Astrocyte (in vitro differentiated cells and primary cell): ENCODE measurements at places on chromosomes 5 and 9. TPM values are rescaled to one million over a fixed set of nuclear protein-coding genes. Genes with fewer than 3 reads are reported as not detected.
A peak's percentile ranks its signal among the peaks of the same experiment; 100 is the strongest.

- no peak overlapping the region for H3K4me3 ChIP-seq
- no peaks in the 10 kb centered on the region for H3K36me3 ChIP-seq
- peaks cover 13% of the 10 kb centered on the region for H3K4me1 ChIP-seq
Measured at GRCh38 chr5:142432961-142433360, 108.1 kb upstream of the SPRY4 start.

- H3K27ac ChIP-seq: no peak overlapping the region
- peak overlapping the region; percentile 77 for H3K4me3 ChIP-seq
- DNase-seq: peak; percentile 26
Measured at GRCh38 chr5:107670087-107670931, 428 bp downstream of the EFNA5 start.

DNA sequence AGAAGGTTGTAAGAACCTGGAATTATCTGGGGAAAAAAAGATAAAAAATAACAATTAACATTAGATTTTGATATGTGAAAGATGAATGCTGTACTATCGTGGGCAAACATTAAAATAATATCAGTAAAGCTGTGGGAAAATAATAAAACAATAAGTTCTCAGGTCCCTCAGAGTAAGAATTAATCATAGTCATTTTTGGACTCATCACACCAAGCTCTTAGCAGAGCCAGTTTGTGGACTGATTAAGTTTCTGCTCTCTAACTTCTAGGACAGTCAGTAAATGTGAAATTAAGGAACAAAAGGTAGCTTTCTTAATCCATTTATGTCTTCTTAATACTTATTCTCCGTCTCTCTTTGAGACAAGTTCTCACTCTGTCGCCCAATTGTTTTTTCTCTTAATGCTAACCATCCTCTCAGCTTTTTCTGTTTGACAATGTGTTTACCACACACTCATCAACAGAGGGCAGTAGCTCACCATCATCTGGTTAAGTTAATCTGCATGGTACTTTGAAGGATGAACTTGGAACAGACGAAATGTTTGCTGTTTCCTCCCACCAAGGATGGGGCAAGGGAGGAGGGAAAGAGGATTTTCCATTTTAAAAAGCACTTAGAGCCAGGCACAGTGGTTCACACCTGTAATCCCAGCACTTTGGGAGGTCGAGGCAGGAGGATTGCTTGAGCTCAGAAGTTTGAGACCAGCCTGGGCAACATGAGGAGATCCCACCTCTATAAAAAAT is 5.3 kb upstream of the ACO1 start:
- H3K27ac ChIP-seq: no peak overlapping the region
- peaks cover 17% of the 10 kb centered on the region for H3K27me3 ChIP-seq
- H3K36me3 ChIP-seq: no peaks in the 10 kb centered on the region
- H3K4me3 ChIP-seq: no peak overlapping the region

DNA sequence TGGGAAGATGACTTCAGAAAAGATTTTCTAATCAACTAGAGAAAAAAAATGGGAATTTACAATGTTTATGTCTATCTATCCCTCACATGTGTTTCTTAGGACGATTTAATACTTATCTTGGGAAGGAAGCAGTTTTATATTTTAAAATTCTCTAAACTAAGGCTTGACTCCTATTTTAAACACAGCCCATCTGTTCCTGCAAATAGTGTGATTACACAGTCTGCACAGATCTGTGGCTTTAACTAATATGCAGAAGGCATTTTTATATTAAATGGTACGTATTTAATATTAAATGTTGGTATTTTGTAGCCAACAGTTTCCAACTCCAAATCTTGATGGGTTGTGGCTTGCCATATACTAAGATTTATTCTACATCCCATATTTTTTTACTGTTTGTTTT is 53.2 kb upstream of the EBF1 start:
- no peak for DNase-seq
- peaks cover 11% of the 10 kb centered on the region for H3K36me3 ChIP-seq
- H3K27ac ChIP-seq: no peak overlapping the region
- H3K27me3 ChIP-seq: no peaks in the 10 kb centered on the region
- no peak overlapping the region for H3K4me3 ChIP-seq

- no peak overlapping the region for H3K27ac ChIP-seq
- no peaks in the 10 kb centered on the region for H3K36me3 ChIP-seq
- DNase-seq: no peak
- peaks cover 90% of the 10 kb centered on the region for H3K27me3 ChIP-seq
- H3K4me3 ChIP-seq: no peak overlapping the region
Measured at GRCh38 chr5:55223812-55224240, 3.3 kb downstream of the MCIDAS start.

- H3K36me3 ChIP-seq: no peaks in the 10 kb centered on the region
- peak; percentile 74 for DNase-seq
- H3K4me3 ChIP-seq: no peak overlapping the region
- H3K4me1 ChIP-seq: peaks cover 35% of the 10 kb centered on the region
- no peaks in the 10 kb centered on the region for H3K27me3 ChIP-seq
Measured at GRCh38 chr9:76371901-76372300, 22.3 kb downstream of the RFK start.

GRCh38 chr9:98226516-98226915 is 28.9 kb downstream of the TBC1D2 start:
- H3K4me3 ChIP-seq: no peak overlapping the region
- no peak overlapping the region for H3K27ac ChIP-seq
- no peaks in the 10 kb centered on the region for H3K27me3 ChIP-seq
- peaks cover 25% of the 10 kb centered on the region for H3K36me3 ChIP-seq
- H3K4me1 ChIP-seq: peaks cover 17% of the 10 kb centered on the region

- H3K36me3 ChIP-seq: no peaks in the 10 kb centered on the region
- H3K27me3 ChIP-seq: no peaks in the 10 kb centered on the region
- no peak overlapping the region for H3K4me3 ChIP-seq
- DNase-seq: no peak
- H3K4me1 ChIP-seq: no peaks in the 10 kb centered on the region
Measured at GRCh38 chr5:96425443-96425842, 7.6 kb downstream of the PCSK1 start.

Gene FBN2
- 105 and 176 TPM in 2 replicates for total RNA-seq

DNA sequence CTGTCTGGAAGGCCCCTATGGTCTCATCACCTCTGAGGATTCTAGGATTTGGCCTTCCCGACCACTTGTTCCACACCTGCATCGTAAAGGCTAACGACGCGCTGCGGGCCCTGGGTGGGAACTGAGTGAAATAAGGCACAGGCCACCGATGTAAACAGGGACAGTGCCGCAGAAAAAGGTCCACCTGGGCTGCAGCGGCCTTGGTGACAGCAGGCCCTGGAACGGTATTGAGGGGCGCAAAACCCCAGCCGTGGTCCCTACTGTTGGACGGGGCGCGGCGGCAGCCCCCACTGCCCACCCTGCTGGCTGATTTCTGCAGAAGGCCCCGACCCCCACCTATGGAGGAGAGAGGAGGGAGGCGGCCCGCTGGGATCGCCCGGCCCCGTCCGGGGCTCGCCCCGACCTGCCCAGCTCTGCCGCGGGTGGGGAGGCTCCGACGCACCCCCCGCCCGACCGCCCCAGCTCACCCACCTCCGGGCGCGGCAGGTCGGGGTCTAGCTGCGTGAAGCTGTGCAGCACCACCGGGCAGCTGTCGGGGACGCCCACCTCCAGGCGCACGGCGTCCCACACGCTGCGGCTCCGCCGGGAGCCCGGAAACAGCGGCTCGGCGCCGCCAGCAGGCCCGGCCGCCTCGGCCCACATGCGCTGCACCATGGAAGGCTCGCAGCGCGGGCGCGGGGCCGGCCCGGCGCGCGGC is 391 bp downstream of the RALGDS start:
- peak overlapping the region; percentile 65 for H3K4me3 ChIP-seq
- H3K36me3 ChIP-seq: no peaks in the 10 kb centered on the region
- DNase-seq: no peak
- peaks cover 43% of the 10 kb centered on the region for H3K4me1 ChIP-seq

Gene GCNT4
- total RNA-seq: 9.0 and 9.4 TPM in 2 replicates

GRCh38 chr5:73005886-73006285 is 50.0 kb downstream of the FCHO2 start:
- no peak overlapping the region for H3K27ac ChIP-seq
- H3K4me1 ChIP-seq: no peaks in the 10 kb centered on the region
- no peaks in the 10 kb centered on the region for H3K27me3 ChIP-seq
- no peaks in the 10 kb centered on the region for H3K36me3 ChIP-seq
- DNase-seq: no peak

Gene FOXI1
- not detected in 2 replicates for total RNA-seq

- no peak overlapping the region for H3K27ac ChIP-seq
- H3K36me3 ChIP-seq: peaks cover 4% of the 10 kb centered on the region
- H3K4me3 ChIP-seq: peak overlapping the region; percentile 72
- no peaks in the 10 kb centered on the region for H3K27me3 ChIP-seq
Measured at GRCh38 chr9:131529597-131530545, 1.2 kb downstream of the UCK1 start.

DNA sequence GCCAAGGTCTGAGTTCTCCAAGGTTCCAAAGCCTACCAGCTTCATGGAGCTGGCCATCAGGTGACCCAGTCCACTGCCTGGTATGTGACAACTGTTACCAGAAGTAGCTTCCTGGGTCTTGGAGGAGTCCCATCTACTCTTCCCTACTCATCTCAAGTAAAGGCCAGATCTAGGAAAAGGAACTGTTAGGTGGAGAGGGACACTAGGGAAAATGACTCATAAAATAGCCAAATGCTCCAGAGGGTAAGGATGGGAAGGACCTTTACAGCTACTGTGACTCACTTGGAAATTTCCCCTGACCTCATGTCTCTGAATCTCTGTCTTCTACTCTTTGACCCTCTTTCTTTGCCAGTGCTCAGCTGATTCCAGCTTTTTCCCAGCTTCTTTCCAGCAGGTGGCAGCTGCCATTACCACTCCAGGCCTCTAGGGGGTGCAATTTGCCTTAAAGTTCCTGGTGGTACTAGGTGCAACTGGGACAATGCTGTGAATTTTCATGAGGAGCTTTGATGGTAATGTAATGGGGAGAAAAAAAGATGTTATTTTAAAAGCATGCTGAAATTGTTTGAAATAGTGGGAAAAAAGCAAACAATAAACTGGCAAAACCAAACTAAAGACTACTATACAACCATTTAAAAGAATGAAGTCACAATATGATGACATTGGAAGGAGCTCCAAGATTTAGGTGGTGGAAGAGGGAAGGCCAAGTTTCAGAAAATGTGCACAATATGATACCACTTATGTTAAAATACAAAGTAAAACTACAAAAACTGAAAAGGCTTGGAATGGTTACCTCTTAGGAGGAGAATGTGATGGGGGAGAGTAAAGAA is 27.1 kb upstream of the MYORG start:
- no peaks in the 10 kb centered on the region for H3K27me3 ChIP-seq
- peaks cover 3% of the 10 kb centered on the region for H3K36me3 ChIP-seq
- no peak overlapping the region for H3K4me3 ChIP-seq
- peak; percentile 20 for DNase-seq
- H3K4me1 ChIP-seq: peaks cover 10% of the 10 kb centered on the region

DNA sequence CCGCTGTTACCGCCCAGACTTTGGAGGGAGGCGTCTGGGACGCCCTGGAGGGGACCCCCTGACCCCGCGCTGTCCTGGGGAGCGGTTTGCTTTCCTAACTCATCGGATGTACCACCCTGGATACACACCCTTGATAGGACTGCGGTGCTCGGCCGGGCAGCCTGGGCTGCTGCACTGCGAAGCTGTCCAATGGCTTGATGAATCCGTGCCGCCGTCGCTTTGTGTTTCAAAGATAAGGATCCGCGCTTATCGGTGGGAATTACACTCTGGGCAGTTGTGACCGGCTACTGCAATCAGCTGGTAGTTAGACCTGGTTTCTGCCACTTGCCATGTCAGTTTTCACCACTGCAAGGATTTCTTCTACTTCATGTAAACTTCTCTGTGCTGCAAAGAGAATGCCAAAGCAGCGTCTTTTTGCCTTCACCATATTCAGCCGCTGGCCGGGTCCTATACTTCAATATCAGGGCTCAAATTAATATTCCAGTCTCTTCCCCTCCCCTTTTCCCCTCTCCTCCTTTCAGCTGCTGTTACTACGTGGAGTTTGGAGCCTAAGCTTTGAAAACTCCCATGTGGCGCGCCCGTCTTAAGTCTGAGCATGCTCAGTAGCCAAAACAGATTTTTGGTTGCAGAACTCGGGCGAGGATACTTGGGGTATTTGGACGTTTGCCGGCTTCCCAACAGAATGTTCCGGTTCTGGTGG is 727 bp downstream of the SMAD5 start:
- peak; percentile 57 for DNase-seq
- no peaks in the 10 kb centered on the region for H3K27me3 ChIP-seq
- peak overlapping the region; percentile 88 for H3K4me3 ChIP-seq
- peak overlapping the region; percentile 95 for H3K27ac ChIP-seq
- H3K36me3 ChIP-seq: no peaks in the 10 kb centered on the region
- peaks cover 16% of the 10 kb centered on the region for H3K4me1 ChIP-seq

DNA sequence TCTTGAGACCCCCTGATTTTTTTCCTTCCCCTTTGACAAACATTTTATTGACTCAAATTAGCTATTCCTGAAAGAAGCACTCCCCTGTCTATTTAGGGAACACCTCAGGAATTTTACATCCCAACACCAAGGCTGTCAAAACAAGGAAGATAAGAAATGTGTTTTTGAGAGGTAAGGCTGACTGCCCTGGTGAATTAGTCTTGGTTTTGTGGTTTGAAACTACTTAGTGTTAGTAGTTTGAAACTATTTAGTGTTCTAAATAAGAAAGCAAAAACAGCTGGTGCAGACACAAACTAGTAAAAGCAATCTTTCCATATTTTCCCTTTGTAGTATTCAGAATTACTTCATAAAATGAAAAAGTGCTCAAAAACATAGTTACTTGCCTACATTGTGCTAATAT is 120.7 kb downstream of the PCSK1 start:
- H3K36me3 ChIP-seq: no peaks in the 10 kb centered on the region
- H3K4me3 ChIP-seq: no peak overlapping the region
- H3K27me3 ChIP-seq: no peaks in the 10 kb centered on the region
- DNase-seq: peak; percentile 58
- H3K27ac ChIP-seq: no peak overlapping the region

DNA sequence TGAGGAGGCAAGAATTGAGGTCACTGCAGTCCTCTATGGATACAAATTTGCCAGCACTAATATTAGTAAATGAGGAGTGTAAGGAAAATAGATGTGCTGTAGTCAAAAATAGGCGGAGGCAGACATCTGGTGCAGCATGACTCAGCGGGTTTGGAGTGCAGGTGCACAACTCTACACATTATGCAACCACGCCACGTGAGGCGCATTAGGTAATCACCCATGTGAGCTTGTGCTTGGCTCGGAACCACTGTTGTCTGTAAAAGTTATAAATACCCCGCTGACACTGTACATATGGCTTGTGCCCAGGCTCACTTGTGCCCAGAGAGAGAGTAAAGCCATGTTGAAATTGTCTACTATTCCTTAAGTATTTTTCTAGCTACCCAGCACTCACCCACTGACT is 623.5 kb upstream of the NUDT12 start:
- no peak overlapping the region for H3K27ac ChIP-seq
- DNase-seq: peak; percentile 52
- H3K36me3 ChIP-seq: no peaks in the 10 kb centered on the region
- no peak overlapping the region for H3K4me3 ChIP-seq
- H3K27me3 ChIP-seq: no peaks in the 10 kb centered on the region
- H3K4me1 ChIP-seq: peaks cover 11% of the 10 kb centered on the region

DNA sequence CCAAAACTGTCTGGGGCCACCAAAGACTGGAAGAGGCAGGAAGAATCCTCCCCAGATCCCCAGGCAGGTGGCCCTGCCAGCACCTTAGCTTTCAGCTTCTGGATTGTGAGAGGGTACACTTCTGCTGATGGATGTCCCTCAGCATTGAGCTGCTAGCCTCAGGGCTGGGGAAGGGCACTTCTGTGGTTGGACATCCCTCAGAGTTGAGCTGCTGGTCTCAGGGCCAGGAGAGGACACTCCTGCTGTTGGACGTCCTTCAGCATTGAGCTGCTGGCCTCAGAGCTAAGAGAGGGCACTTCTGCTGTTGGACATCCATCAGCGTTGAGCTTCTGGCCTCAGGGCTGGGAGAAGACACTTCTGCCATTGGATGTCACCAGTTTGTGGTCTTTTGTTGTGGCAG is 83.8 kb upstream of the FCN1 start:
- H3K4me1 ChIP-seq: no peaks in the 10 kb centered on the region
- no peak overlapping the region for H3K4me3 ChIP-seq
- no peaks in the 10 kb centered on the region for H3K27me3 ChIP-seq
- H3K36me3 ChIP-seq: no peaks in the 10 kb centered on the region
- no peak for DNase-seq
- H3K27ac ChIP-seq: no peak overlapping the region
